Kidney (tissue), 22 donors: ENCODE measurements at places on chromosomes 13 and 19.

GRCh38 chr19:10553087-10553667, 9.5 kb downstream of the ATG4D start:
- no peaks in the 10 kb centered on the region for H3K4me1 ChIP-seq
- H3K27me3 ChIP-seq, result no peaks in the 10 kb centered on the region
- peaks cover 25% of the 10 kb centered on the region for H3K36me3 ChIP-seq
- DNase-seq, result no peak
- no peak overlapping the region for H3K4me3 ChIP-seq

GRCh38 chr19:54063350-54064116, at the start of gene VSTM1:
VSTM1 (minus strand) TSS chr19:54063897; CDS start chr19:54063777, 120 bp downstream.
- H3K36me3 ChIP-seq, result no peaks in the 10 kb centered on the region
- DNase-seq, result no peak

- H3K4me3 ChIP-seq, result no peak overlapping the region
- no peak overlapping the region for H3K27ac ChIP-seq
- DNase-seq, result no peak
Measured at GRCh38 chr13:24127116-24127631, 33.3 kb upstream of the SPATA13 start.

DNA sequence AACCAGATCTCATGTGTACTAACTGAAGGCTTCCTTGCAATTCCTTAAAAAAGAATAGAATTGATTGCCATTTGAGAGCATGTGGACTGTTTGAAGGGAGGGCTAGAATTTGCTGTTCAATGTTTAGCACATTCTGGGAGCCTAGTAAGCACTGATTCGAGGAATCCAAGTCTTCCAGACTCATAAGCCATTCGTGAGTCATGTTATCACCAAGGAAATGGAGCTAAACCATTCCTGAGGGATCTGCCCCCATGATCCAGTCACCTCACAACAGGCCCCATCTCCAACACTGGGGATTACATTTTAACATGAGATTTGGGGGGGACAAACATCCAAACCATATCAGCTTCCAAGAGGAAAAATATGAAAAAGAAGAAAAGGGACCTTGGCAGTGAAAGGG, 276.4 kb downstream of the KCNRG start:
- no peak for DNase-seq
- no peaks in the 10 kb centered on the region for H3K36me3 ChIP-seq
- H3K4me3 ChIP-seq, result no peak overlapping the region

DNA sequence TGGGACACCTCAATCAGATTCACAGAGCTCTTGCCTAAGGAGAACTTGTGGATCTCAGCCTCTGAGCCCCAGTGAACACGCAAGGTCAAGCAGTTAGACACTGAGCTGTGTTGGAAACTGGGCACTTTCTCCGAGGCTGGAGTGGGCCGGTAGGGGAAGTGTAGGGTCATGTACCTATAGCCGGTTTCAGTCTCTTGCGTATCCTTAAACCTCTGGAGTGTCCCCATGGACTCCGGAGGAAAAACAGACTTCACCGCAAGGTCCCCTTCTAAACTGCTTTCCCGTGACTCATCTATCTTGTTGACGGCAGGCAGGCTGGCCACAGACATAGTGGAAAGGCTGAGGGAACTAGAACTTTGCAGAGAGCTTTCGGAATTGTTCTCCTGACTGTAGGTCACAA, 11.3 kb downstream of the IQCN start:
- no peaks in the 10 kb centered on the region for H3K27me3 ChIP-seq
- no peaks in the 10 kb centered on the region for H3K4me1 ChIP-seq
- H3K27ac ChIP-seq, result no peak overlapping the region
- H3K36me3 ChIP-seq, result peaks cover 4% of the 10 kb centered on the region

DNA sequence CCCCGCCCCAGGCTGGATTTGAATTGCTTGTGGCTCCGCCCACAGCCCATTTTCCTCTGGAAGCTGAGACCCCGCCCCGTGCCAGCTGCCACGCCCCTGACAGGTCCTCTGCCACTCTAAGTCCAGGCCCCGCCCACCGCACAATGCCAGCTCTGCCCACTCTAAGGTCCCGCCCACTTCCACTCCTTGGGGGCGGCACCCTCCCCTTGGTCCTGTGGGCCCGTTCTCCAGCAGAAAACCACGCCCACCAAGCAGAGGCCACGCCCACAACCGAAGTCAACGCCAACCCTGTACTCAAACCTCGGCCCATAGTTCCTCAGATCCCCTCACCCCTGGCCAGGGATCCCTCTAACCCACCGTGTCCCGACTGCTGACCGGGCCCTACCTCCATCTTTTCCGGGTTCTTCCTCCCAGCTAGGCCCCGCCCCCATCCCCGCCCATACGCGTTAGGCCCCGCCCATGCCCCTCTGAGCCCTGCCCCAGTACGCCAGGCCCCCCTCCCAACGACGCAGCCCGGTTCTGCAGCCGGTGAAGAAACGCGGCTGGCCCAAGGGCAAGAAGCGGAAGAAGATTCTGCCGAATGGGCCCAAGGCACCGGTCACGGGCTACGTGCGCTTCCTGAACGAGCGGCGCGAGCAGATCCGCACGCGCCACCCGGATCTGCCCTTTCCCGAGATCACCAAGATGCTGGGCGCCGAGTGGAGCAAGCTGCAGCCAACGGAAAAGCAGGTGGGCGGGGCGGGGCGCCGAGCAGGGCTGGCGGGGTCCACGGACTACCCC, 1.3 kb downstream of the HMG20B start:
- no peak overlapping the region for H3K27ac ChIP-seq
- H3K27me3 ChIP-seq, result no peaks in the 10 kb centered on the region
- H3K4me3 ChIP-seq, result peak overlapping the region; percentile 76
- H3K4me1 ChIP-seq, result no peaks in the 10 kb centered on the region
- DNase-seq, result peak; percentile 92

GRCh38 chr19:383922-384798, 24.8 kb downstream of the C2CD4C start:
- peak; percentile 75 for DNase-seq
- no peak overlapping the region for H3K4me3 ChIP-seq
- no peaks in the 10 kb centered on the region for H3K36me3 ChIP-seq
- H3K4me1 ChIP-seq, result no peaks in the 10 kb centered on the region
- H3K27me3 ChIP-seq, result no peaks in the 10 kb centered on the region

DNA sequence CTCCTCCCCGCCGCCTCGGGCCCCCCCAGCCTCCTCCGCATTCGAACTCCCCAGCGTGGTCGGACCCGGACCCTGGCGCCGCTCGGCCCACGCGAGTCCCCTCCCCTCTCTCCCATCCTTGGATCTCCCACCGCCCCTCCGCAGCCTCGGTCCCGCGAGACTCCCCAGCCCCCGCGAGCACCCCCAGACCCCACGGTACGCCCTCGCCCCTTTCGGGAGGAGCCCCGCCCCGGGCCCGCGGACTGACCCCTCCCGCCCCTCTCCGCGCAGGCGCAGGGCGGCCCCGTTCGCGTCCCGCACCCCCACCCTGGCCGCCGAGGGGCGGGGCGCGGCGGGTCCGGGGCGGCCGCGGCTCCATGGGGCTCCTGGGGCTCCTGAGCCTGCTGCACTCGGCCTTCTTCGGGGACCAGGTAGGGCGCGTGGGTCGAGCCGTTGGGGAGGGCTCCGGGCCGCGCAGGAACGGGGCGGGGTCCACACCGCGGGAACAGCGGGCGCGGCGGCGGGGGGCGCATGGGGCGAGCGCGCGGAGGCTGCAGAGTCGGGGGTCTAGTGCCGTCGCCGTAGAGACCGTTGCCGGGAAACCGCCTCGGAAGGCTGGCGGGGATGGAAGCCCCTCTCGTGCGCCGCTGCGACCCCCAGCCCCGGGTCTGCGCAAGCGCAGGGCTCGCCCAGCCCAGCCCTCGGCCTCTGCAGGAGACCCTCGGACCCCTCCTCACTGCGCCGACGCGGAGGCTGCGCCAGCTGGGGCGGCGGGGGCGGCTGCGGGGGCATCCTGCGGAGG, 3.8 kb upstream of the APC2 start:
- H3K36me3 ChIP-seq, result peaks cover 7% of the 10 kb centered on the region
- peaks cover 17% of the 10 kb centered on the region for H3K27me3 ChIP-seq
- no peak overlapping the region for H3K27ac ChIP-seq

DNA sequence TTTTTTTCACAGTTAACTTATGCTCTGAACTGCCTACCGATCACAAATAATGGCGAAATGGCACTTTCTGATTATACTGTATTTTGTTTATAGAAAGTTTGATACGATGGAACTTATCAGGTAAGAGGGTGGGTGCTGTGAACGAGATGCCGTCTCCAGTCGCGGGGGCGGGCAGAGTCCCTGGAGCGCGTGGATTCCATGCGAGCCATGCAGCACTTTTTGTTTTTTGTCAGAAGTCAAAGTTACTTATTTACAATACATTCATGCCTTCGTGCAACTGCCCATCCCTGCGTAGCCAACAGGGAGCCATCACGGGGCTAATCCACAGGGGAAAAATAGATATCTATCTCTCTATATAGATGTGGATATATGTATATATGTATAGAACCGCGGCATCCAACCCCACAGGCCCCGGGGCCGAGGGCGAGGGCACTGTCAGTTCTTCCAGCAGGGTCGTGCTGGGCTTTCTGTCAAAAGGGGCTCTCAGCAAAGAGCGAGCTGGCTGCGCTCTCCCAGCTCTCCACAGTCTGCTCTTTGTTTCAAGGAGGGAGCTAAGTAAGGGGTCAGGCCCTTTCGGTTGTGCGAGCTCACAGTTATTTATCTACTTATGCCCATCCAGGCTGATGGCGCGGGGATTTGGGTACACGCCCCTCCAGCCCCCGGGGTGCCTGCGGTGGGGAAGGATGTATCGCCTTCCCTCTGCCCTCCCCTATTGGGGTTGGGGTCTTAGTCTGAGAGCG, 3.4 kb downstream of the SLITRK1 start:
- DNase-seq, result peak; percentile 34
- H3K4me3 ChIP-seq, result no peak overlapping the region
- H3K27me3 ChIP-seq, result peaks cover 24% of the 10 kb centered on the region
- H3K27ac ChIP-seq, result no peak overlapping the region
- no peaks in the 10 kb centered on the region for H3K4me1 ChIP-seq
- H3K36me3 ChIP-seq, result no peaks in the 10 kb centered on the region

- peak; percentile 29 for DNase-seq
- peak overlapping the region; percentile 6 for H3K27ac ChIP-seq
- H3K4me3 ChIP-seq, result peak overlapping the region; percentile 71
- peaks cover 4% of the 10 kb centered on the region for H3K27me3 ChIP-seq
Measured at GRCh38 chr13:113759525-113760137, 605 bp downstream of the TMEM255B start.

- DNase-seq, result no peak
- H3K4me1 ChIP-seq, result no peaks in the 10 kb centered on the region
- H3K36me3 ChIP-seq, result no peaks in the 10 kb centered on the region
- no peaks in the 10 kb centered on the region for H3K27me3 ChIP-seq
- no peak overlapping the region for H3K27ac ChIP-seq
Measured at GRCh38 chr13:44627441-44627840, 51.3 kb upstream of the TSC22D1 start.

DNA sequence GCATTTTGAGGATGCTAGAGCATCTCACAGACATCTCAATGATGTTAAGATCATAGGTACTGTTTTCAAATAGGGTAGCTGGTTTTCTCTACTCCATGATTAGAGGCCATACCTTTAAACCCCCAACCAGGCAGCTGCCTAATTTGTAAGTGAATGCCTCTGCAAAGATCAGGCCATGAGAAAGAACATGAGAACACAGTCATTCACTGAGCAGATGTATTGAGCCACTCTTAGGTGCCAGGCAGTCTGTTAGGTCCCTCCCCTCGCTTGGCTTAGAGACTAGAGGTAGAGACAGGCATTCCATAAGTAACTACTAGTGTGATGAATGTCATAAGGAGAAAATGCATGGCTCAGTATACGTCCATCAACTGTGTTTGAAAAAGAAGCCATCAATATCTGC, 410.0 kb downstream of the FGF9 start:
- H3K36me3 ChIP-seq, result no peaks in the 10 kb centered on the region
- no peak overlapping the region for H3K4me3 ChIP-seq
- DNase-seq, result no peak
- H3K27ac ChIP-seq, result no peak overlapping the region
- H3K4me1 ChIP-seq, result no peaks in the 10 kb centered on the region

- no peak for DNase-seq
- H3K27ac ChIP-seq, result no peak overlapping the region
- H3K36me3 ChIP-seq, result no peaks in the 10 kb centered on the region
- H3K27me3 ChIP-seq, result no peaks in the 10 kb centered on the region
- no peak overlapping the region for H3K4me3 ChIP-seq
Measured at GRCh38 chr13:31717583-31717982, 21.7 kb upstream of the RXFP2 start.

DNA sequence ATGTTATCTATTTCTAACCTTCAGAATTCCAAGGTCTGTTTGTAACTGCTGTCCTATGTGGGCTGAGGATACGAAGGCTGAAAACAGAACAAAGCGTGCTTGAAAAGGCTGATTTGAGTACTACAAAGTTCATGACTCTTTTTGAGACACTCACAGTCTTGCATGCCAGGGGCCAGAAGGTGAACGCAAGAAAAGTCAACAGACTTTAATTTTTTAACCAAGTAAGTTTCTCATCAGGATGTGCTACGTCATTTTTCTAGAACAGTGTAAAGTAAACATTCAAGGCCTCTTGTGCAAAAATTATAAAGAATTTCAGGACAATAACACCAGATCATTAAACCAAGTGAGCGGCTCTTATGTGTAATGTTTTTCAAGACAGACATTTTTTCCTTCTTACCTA, 163.5 kb downstream of the COG6 start:
- no peak for DNase-seq
- no peaks in the 10 kb centered on the region for H3K36me3 ChIP-seq
- H3K27ac ChIP-seq, result no peak overlapping the region
- no peak overlapping the region for H3K4me3 ChIP-seq

DNA sequence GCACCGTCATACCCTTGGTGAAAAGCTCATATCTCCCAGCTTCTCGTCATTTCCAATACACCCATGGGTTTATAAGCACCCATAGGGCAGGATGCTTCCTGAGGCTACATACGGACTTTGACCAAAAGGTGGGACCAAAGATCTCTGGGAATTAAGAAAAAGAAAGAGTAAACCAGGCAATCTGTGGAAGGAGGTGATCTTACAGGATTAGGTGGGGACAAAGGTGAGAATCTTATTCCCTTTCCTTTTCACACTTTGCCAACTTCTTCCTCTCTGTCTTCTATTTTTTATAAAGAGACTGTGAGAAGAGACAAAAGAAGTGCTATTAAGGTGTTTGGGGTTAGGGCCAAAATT, 172.0 kb downstream of the DLEU7 start:
- H3K36me3 ChIP-seq, result no peaks in the 10 kb centered on the region
- no peak overlapping the region for H3K4me3 ChIP-seq
- DNase-seq, result no peak
- no peaks in the 10 kb centered on the region for H3K4me1 ChIP-seq

- H3K36me3 ChIP-seq, result no peaks in the 10 kb centered on the region
- H3K4me3 ChIP-seq, result no peak overlapping the region
- H3K27me3 ChIP-seq, result no peaks in the 10 kb centered on the region
- no peak overlapping the region for H3K27ac ChIP-seq
- no peaks in the 10 kb centered on the region for H3K4me1 ChIP-seq
Measured at GRCh38 chr13:79917628-79918027, 423.3 kb downstream of the SPRY2 start.

GRCh38 chr19:53224606-53225005, 30.1 kb downstream of the ZNF677 start:
- H3K27me3 ChIP-seq, result no peaks in the 10 kb centered on the region
- H3K27ac ChIP-seq, result no peak overlapping the region
- no peaks in the 10 kb centered on the region for H3K36me3 ChIP-seq
- no peak overlapping the region for H3K4me3 ChIP-seq
- DNase-seq, result no peak
